ENCODE measurements at places on chromosomes 13 and 19.

DNA sequence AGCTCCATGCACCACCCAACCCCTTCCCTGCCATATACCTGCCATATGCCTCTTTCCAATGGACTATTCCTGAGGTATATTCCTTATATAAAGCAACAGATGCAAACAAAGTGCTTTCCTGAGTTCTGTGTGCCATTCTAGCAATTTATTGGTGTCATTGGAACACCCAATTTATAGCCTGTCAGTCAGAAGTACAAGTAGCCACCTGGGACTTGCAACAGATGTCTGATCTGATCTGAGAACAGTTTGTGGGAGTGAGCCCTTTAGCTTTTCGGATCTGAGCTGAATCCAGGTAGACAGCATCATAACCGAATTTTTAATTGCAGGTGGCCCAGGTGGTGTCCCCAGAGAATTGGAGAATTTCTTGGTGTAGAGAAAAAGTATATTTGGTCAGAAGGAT is 963 bp upstream of the FPR3 start:
- no peak for DNase-seq

GRCh38 chr19:31348481-31349159 is 616 bp downstream of the TSHZ3 start:
- DNase-seq: no peak

DNA sequence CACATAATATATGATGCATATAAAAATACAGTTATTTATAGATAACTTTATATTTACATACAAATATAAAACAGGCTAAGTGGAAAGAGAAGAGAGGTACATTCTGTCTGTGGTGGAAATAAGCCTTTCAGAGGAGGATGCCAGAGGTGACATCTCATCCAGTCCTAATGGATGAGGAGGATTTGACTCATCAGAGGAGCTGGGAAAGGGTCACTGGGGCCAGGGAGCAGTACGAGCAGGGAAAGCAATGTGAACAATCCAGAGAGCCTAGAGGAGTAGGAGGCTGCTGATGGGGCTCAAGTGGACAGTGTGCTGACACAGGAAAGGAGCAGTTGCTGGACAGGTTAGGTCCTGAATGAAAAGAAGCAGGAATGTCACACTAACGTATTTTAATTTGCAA is 18.6 kb downstream of the NALCN start:
- no peak for DNase-seq

DNA sequence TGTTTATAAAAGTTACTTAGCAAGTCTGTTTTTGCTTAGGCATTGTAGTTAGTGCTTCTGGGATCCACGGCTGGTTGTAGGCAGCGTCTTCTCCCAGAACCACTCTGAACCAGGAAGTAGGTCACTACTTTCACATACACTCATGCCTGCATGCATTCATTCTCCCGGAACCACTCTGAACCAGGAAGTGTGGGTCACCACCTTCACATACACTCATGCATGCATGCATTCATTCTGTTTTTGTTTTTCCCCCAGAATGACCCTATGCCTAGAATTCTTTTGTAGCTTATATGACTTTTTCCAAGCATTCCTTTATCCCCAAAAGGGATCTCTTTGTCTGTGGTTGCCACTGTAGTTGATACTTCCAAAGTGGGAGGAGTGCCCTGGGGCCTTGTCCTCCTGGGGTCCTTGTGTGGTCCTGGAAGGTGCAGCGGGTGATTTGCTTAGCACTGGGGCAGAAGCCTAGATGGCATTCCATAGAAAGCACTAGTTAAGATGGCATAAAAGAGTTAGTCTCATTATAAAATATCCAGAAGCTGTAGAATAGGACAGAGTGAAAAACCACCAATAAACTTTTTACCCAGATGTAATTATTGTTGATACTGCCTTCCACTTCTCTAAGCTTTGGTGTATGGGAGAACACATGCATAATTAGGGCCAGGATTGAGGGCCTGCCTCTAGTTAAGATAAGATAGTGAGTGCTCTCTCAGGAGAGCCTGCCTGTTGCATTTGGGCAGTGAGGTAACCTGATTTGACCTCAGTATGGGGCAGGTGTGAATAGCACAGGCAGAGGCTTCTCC is 68.6 kb upstream of the TEX29 start:
- no peak for DNase-seq

GRCh38 chr19:11649941-11650340 is 52.7 kb downstream of the ZNF627 start:
- no peak for DNase-seq

- no peak for DNase-seq
These were observed 133.0 kb upstream of the TRPC4 start for GRCh38 chr13:38002606-38003005.

GRCh38 chr19:16309643-16310042 is 15.0 kb upstream of the KLF2 start:
- no peak for DNase-seq

- no peak for DNase-seq
These were observed 15.6 kb downstream of the SCGB2B2 start for GRCh38 chr19:34661357-34661756.

GRCh38 chr13:91248249-91248648 is 99.2 kb upstream of the MIR17HG start:
- no peak for DNase-seq

GRCh38 chr19:41540041-41540695 is 35.8 kb upstream of the CEACAM21 start:
- no peak for DNase-seq

GRCh38 chr13:103184413-103184812 is 118.2 kb upstream of the SLC10A2 start:
- no peak for DNase-seq

- DNase-seq: no peak
These were observed 23.6 kb downstream of the DOCK9 start for GRCh38 chr13:98954313-98954712.

GRCh38 chr19:13082192-13083007 is 20.3 kb downstream of the LYL1 start:
- DNase-seq: no peak

DNA sequence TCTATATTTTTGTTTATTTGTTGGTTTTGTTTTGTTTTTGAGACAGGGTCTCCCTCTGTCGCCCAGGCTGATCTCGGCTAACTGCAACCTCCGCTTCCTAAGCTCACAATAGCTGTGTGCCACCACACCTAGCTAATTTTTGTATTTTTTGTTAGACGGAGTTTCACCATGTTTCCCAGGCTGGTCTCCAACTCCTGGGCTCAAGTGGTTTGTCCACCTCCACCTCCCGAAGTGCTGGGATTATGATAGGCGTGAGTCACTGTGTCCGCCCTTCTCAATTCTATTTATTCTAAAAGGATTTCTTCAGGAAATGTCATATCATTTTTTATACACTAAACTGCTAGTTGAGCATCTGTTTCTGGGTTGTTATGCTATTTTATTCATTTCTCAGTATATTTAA is 1206.0 kb downstream of the OLFM4 start:
- no peak for DNase-seq

- DNase-seq: no peak
These were observed 68.1 kb downstream of the GNG7 start for GRCh38 chr19:2634228-2634951.

DNA sequence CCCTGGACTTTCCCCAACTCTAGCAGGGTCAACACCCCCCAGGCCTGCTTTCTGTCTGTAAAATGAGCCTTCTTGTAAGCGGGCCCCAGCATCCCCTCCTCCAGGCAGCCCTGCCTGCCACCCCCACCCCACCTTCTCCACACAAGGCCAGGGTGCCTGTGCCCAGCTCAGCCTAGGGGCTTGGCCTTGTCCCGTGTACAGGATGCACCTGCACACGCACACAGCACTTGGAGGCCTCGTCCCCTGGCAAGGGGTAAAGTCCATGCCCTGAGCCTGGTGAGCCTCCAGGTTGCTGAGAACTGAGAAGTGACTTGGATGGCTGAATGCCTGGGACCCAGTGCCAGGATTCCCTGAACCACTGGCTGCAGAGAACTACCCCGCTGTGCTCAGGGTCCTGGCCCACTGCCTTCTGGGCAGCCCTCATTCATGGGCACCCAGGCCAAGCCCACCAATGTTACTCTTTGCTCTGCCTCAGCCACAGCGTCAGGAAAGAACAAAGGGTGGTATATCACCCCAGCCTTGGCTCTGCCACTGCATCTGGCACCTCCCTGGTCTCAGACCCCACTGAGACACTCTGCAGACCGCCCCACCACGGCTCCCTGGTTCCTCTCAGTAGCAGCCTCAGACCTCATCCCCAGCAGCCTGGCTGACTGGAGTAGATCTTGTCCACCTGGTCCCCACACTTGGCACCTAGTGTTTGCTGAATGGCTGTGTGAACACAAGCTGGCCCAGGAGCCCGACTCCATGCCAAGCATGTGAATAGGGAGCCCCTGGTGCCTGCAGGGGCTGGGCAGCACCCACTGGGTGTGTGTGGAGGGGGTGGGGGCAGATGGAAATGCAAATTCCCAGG is 1.8 kb upstream of the TM6SF2 start:
- no peak for DNase-seq

- DNase-seq: no peak
These were observed 6.5 kb upstream of the N4BP2L2 start for GRCh38 chr13:32545083-32545482.

GRCh38 chr13:26132756-26133155 is 80.9 kb upstream of the SHISA2 start:
- no peak for DNase-seq

GRCh38 chr19:13001166-13001501 is 5.9 kb downstream of the NFIX start:
- DNase-seq: no peak

DNA sequence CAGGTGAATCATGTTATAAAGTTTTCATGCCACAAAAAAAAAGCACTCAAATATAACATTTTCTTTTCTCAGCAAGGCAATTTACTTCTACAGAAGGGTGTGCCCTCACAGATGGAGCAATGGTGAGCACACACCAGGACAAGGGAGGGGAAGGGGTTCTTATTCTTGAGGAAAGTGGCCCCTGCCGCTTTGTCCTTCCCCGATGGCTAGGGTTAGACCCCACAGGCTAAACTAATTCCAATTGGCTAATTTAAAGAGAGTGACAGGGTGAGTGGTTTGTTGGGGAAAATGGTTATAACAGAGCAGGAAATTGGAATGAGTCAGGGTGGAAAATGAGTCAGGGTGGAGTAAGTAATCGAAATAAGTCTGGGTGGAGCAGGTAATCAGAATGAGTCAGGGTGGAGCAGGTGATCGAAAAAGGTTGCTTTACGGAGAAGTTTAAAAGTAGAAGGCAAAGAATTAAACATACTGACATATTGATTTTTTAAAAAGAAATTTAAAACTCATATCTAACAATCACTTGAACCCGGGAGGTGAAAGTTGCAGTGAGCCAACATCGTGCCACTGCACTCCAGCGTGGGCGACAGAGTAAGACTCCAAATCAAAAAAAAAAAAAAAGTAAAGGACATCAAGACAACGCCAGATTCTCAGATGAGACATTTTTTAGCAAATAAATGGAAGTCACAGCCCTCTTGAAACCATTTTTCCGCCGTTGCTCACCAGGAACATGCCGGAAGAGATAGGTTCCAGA is 813 bp downstream of the ZNF562 start:
- no peak for DNase-seq

DNA sequence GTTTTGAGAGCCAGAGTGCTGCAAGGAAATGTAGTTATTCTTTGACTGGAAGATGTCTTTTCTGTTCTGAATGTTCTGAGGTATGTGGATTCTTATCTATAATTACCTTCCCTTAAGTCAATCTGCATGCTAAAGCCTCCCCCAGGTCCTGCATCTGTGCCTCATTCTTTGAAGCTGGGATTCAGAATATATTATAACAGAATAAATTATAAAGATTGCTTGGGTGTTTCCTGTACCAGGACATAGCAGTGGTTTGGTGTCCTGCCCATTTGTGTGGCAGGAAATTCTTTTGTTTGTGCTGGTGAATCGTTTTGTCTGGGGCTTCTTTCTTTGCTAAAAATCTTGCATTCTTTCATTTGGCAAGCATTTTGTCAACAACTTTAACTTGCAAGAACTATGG is 60.2 kb downstream of the ITGBL1 start:
- no peak for DNase-seq

- no peak for DNase-seq
These were observed 1.6 kb downstream of the SLC25A30 start for GRCh38 chr13:45416516-45417128.

DNA sequence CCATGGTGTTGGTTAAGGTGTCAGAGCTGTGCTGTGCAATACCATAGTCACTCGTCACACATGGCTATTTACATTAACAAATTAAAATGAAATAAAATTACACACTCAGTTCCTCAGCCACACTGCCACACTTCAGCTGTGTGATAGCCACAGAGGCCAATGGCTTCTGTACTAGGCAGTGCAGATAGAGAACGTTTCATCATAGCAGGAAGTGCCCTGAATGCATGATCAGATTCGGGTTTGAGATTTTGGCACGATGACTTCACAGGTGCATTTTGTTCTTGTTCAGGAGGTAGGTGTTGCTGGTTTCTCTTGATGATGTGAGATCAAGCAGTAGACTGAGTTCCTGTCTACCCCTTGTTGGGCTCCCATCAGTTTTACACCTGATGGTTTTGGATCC is 6.5 kb downstream of the ARMC6 start:
- DNase-seq: no peak

DNA sequence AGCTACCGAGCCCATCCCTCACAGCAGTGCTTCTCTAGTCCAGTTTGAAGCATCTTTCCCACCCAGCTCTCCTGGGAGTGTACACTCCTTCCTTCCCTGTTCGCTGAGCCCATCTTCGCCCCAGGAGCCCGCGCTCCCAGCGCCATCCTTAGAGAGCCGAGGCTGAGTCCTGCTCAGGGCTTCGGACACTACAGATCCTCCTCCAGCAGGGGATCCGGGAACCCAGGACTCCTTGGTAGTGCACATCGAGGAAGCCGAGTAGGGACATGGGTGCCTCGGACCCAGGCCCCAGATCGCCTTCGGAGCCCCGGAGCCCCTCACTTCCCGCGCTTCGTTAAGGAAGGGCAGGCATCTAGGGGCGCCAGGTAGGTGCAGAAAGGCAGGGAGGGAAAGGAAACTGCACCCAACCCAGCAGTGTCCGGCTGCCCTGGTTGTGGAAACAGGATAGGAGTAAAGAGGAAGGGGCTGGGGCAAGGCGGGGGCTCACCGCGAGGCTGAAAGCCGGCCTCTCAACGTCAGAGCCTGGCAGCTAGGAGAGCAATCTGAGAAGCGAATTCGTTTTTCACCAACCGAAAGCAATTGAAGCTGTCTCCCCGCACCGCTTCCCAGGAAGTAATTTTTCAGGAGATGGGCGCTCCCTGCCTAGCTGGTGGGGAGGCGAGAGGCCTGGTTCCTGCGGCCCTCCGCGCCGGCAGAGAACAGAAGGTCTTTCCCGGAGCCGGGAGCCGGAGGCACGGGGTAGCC is 1.0 kb downstream of the PDX1 start:
- DNase-seq: no peak

- DNase-seq: no peak
These were observed 12.9 kb downstream of the CCDC70 start for GRCh38 chr13:51874651-51875050.

GRCh38 chr13:91622778-91623550 is 224.5 kb downstream of the GPC5 start:
- no peak for DNase-seq

Data from T-helper 9 cell (primary cell).